ENCODE measurements at places on chromosomes 3 and 15.

GRCh38 chr15:70039917-70040316 lies 57.8 kb downstream of the TLE3 start:
- no peak for DNase-seq

GRCh38 chr3:79558943-79559342 lies 208.9 kb downstream of the ROBO1 start:
- no peak for DNase-seq

DNA sequence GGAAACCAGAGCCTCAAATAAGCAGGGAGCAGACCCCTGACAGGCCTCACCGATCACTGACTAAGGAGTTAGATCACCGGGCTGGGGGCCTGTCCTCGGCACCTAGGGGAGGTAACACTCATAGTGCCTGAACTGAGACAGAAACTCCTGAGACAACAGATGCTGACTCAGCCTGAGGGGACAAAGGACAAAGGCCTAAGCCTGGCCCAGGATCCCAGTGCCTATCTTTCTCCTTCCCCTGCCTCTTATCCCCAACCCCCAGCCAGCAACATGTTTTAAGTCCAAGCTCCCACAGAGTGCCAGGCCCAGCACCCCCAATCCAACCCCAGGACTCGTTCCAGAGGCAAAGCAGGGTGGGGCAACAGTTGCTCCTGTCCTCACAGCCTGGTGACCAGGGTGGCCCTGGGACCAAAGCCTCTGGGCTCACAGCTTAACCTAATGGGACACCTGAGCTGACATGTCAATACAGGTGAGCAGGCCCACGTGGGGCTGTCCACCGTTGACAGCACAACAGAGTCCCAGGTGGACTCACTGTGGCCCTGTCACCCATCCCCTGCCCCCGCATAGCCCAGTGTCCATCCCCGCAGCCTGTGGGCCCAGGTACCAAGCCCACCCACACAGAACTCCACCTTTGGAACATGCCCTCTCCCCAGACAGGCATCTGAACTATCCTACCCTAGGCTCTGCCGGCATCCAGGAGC lies 37.4 kb downstream of the ADCY5 start:
- DNase-seq = no peak

DNA sequence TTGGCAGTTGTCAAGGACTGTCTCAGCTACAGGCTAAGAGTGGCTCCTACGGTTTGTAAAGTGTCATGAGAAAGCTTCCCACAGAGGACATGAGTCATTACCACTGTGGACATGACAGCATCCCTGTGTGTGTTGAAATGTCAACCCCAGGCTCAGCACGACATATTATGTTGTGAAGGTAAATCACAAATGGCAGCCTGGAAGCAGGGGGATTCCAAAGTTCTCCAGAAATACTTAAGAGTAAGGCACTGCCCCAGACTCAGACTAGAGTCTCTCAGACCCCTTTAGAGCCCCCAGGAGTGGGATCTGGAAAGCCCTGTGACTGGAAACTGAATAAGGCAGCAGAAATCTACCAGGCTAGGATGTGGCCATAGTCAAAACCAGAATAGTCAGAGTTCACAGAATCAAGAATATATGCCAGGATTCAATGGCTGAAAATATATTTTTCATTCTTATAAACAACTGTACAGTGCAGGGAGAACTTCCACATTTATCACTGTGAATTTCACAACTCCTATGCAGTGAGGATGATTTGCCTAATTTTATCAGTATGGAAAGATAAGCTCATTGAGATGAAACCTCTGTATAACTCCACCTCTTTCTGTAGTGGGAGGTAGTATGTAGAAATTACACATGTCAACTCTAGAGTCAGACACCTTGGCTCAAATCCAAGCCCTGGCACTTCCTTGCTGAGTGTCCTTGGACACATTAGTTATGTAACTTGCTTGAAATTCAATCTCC lies 237.1 kb upstream of the CFAP20DC start:
- DNase-seq = no peak

- DNase-seq = no peak
These were observed 64.4 kb downstream of the ATP13A5 start for GRCh38 chr3:193314161-193314560.

DNA sequence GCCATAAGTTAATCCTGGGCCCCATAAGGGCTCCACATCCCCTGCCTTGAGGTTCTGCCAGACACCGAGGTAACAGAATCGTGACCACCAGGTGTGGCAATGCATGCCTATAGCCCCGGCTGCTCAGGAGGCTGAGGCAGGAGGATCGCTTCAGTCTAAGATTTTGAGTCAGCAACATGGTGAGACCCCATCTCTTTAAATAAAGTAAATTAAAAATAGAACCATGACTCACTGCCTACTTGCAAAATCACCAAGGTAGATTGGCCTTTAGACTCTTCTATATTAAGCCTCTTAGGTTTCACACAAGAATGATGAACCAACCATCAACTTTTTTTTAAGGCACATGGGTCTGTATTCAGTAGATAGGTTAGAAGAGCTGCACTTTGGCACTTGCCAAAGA lies 9.7 kb downstream of the WDR5B start:
- no peak for DNase-seq

GRCh38 chr3:111667170-111667569 lies 72.0 kb upstream of the ZBED2 start:
- no peak for DNase-seq

DNA sequence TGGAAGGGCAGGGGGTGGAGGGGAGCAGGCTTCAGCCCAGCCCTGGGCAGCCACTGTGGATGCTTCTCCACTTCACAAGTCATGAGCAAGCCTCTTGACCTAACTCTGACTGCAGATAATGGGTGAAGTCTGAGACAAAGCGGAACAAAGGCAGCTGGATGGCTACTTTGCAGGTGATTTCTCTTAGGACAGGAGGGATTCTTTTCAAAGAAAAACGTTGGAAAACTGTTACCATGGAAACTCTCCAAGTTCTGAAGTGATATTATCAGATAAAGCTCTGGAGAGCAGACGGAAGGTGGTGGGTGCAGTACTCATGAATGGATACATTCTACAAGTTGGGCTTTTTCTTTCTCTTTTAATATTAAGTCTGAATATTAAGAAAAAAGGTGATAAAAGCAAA lies 254.2 kb upstream of the SLCO3A1 start:
- no peak for DNase-seq

GRCh38 chr15:70151462-70151861 lies 53.7 kb upstream of the TLE3 start:
- no peak for DNase-seq

DNA sequence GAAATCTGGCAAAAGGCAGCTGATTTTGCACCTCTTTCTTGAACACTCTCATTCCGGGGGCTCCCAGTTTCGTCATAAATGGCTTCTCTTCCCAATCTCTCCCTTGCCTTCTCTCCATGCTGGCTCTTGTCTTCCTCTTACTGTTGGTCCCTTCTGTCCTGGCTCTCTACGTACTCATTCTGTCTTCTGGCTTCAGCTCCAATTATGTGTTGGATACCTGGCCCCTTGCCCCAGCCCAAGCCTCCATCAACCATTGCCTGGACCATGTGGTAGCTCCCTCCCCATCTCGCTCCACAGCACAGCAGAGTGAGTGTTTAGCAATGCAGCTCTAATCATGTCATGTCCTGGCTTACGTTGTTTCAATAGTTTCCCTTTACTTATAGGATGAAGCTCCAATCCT lies 21.7 kb upstream of the KY start:
- no peak for DNase-seq

DNA sequence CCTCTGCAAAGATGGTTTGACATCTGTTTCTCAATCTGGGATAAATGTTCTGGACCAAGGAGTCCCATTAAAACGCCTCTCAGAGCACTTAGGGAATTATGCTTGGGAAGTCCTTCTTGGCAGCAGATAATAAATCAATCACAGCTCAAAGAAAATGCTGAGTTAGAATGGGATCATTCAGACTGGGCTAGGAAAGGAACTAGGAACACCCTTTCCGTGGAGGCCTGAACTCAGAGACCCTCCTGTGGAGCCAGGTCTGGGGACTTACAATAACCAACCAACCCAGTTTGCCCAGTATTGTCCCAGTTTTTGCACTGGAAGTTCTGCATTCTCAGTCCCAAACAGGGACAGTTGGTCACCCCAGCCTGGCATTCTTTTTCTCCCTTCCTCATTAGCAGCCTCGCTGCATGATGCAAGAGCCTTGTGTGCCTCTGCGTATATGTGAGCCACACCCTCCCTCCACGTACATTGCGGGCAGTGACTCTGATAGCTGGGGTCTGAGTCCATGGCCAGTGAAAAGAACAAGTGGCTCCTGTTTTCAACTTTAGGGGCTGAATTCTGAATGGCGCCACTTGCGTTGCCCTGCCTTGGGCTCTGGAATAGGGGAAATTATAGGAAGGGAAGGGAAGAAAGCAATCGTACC lies 88.7 kb downstream of the SEMA5B start:
- DNase-seq = no peak

DNA sequence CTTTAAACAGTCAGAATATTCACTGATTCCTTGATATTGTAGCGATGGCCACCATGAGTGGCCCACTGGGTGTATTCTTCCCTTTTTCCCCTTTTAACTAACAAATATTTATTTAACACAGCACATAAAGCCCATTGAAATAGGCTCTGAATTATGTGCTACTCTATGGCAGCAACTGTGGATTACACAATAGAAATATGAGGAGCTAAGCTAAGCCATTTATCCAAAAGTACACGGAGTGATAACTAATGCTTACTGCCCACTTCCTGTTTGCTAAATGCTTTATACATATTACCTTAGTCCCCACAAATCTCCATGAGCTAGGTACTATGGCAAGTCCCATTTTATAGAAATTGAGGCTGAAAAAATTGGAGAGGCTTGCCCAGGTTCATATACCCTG lies 17.9 kb downstream of the ILDR1 start:
- DNase-seq = no peak

- DNase-seq = peak; percentile 38
These were observed 10.6 kb downstream of the DENND6A start for GRCh38 chr3:57682284-57682683.
